ENCODE measurements at places on chromosomes 4 and X. TPM values are rescaled to one million over a fixed set of nuclear protein-coding genes. Genes with fewer than 3 reads are reported as not detected.
A peak's percentile ranks its signal among the peaks of the same experiment; 100 is the strongest.

Gene PDLIM3
- polyA plus RNA-seq = 140 TPM

Gene RNF150
- polyA plus RNA-seq = 20.4 TPM

Gene TMEM131L
- 13.0 TPM for polyA plus RNA-seq

Gene POU3F4
- polyA plus RNA-seq = 12.1 TPM

Gene IL21
- polyA plus RNA-seq = not detected

Gene PPP4R3C
- not detected for polyA plus RNA-seq

Gene MAPK10
- polyA plus RNA-seq = 113 TPM

DNA sequence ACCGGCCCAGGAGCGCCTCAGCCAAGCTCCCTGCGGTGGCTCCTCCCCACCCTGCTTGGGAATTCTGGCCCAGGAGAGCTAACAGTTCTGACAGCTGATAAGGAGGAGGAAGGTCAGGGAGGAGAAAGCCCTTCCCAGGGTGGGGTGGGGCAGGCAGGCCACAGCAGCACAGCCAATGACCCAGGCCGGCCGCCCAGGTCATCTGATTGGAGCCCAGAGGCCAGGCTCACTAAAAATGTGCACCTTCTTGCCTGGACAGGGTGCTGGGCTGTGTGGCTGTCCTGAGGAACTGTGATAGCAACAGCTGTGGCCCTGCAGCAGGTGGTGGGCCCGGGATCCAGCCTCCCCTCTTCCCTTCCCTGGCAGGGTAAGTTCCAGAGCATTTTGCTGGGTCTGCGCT, 17.2 kb upstream of the SH3TC1 start:
- no peak for DNase-seq

GRCh38 chr4:136392576-136392975, 1139.7 kb downstream of the PCDH18 start:
- no peak for DNase-seq

DNA sequence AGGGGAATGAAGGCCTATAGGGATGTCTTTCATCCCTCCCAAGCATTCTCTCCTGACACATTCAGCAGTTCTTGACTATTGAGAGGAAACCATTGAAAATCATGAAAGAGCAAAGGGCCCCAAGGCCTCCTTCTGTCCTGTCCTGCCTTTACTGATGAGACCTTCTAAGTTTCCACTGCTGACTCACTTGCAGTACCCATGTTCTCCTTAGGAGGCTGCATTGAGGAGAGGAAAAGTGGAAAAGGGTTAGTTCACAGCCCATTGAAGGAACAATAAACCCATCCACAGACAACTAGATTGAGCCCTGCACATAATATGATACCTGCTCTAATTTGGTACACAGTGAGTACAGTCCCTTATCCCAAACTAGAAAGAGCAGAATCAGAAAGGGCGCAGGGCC, 115.1 kb upstream of the PNPLA4 start:
- DNase-seq = no peak

DNA sequence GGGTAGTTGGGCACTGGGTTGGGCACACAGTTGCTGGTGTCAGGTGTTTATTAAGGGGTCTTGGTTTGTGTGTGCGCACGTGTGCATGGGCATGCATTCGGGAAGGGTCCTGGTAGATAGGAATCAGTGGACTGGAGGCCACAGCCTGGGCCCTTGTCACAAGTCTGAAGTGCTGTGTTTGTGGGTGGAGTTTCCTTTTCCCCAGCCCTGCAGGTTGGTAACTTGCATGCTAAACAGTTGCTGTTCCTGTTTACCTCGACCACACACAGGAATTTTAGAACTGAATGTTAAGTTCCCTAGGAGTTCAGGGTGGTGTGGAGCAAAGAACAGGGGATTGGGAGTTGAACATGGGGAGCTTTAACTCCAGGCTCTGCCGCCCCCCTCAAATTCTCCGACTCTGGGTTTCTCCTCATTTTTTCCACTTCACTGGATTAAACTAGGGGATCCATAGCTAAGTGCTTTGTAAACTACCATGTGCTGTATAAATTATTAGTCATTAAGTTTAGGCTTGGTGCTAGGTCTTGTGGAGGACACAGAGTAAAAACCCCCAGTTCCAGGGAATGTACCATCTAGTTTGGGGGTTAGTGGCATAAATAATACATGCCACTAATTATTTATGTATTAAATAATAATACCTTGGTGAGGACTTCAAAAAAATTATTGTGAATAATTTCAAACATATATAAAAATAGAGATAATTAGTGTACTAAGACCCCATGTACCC, 49.0 kb downstream of the STARD8 start:
- no peak for DNase-seq

- DNase-seq = no peak
These were observed 754.9 kb upstream of the SLIT2 start for GRCh38 chr4:19496756-19497155.

DNA sequence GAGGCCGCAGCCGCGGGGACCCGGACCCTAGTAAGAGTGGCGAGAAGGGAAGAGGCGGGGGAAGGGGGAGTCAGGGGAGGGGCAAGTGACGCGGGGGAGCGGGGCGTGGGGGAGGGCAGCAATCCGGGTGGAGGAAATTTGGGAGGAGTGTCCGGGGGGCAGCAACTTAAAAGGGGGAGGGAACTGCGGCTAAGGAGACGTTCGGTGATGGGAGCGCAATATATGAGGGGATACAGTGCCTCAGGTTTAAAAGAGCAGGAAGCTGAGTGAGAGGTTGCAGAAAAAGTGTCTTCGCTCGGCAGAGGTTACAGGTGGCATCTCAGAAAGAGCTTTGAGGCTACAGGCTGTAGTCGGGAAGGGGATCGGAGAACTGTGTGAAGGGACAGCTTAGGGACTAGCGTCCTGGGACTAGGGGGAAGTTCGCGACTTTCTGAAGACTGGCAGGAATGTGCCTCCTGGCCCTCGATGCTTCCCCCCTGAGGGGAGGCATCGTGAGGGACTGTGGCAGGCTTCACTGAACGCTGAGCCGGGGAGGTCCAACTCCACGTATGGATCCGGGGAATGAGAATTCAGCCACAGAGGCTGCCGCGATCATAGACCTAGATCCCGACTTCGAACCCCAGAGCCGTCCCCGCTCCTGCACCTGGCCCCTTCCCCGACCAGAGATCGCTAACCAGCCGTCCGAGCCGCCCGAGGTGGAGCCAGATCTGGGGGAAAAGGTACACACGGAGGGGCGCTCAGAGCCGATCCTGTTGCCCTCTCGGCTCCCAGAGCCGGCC, 519 bp downstream of the FOXO4 start:
- no peak for DNase-seq

DNA sequence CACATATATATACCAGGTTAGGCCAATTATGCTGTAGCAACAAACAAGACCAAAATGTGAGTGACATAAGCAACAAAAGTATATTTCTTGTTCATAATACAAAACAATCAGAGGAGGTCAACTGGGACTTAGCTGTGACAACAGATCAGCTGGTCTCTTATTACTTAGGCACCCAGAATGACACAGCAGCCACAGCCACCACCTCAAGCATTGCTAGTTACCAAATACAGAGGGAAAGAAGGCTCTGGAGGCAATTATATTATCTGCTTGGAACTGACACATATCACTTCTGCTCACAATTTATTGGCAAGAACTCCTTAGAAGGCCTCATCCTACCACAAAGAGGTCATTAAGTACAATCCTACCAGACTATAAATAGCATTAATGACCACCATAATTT, 15.2 kb downstream of the ATOH1 start:
- no peak for DNase-seq

- peak; percentile 5 for DNase-seq
These were observed 426 bp upstream of the C4orf51 start for GRCh38 chr4:145679520-145679919.

DNA sequence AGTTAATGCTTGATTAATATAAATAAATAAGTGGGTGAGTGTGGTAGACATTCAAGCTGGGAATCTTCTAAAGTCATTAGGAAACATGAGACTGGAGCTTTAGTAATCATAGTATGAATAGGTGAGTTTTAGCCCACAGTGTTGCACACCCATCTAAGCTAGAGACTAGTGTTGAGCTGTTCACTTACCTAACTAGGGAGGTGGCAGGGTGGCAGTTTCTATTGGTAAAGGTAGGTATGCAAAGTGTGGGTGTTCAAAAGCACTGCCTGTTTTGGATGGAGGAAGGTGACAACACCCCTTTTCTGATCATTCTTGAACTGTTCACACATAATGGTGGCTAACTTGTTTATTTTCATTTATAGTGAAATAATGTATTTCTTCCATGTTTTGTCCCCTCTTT, 41.3 kb downstream of the PLS3 start:
- no peak for DNase-seq

Data from spinal cord (tissue), 10 donors.